ENCODE measurements at places on chromosomes 6 and 20. TPM values are rescaled to one million over a fixed set of nuclear protein-coding genes. Genes with fewer than 3 reads are reported as not detected.

SRSF6 gene
- 44.0 TPM for total RNA-seq

DNA sequence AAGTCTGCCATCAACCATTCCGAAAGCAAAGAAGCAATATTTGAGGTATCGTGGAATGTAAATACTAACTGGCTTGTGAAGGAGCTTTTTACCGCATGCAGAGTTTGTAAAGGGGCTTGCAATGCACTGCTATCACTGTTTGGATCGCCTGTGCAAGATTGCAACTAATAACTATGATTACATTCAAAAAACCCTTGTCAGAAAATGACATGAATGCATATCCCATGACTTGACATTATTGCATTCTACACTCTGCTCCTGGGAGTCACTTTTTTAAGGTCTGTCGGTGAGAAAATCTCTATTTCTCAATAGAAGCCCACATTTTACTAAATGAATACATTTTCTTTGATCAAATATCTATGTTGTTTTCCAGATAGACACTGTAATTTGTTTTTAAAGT is 335.4 kb upstream of the SPTLC3 start:
- H3K27ac ChIP-seq, result no peak overlapping the region
- no peak for DNase-seq
- H3K4me3 ChIP-seq, result no peak overlapping the region
- H3K27me3 ChIP-seq, result no peaks in the 10 kb centered on the region
- no peaks in the 10 kb centered on the region for H3K36me3 ChIP-seq

GRCh38 chr6:63819831-63820230 is 184.2 kb downstream of the PHF3 start:
- H3K27me3 ChIP-seq, result no peaks in the 10 kb centered on the region
- DNase-seq, result no peak
- no peak overlapping the region for H3K4me3 ChIP-seq
- H3K27ac ChIP-seq, result no peak overlapping the region
- H3K4me1 ChIP-seq, result no peaks in the 10 kb centered on the region

GRCh38 chr6:153698001-153698400 is 341.0 kb upstream of the OPRM1 start:
- H3K4me1 ChIP-seq, result no peaks in the 10 kb centered on the region
- H3K27me3 ChIP-seq, result no peaks in the 10 kb centered on the region
- H3K36me3 ChIP-seq, result no peaks in the 10 kb centered on the region
- no peak for DNase-seq
- H3K4me3 ChIP-seq, result no peak overlapping the region
- H3K27ac ChIP-seq, result no peak overlapping the region

DNA sequence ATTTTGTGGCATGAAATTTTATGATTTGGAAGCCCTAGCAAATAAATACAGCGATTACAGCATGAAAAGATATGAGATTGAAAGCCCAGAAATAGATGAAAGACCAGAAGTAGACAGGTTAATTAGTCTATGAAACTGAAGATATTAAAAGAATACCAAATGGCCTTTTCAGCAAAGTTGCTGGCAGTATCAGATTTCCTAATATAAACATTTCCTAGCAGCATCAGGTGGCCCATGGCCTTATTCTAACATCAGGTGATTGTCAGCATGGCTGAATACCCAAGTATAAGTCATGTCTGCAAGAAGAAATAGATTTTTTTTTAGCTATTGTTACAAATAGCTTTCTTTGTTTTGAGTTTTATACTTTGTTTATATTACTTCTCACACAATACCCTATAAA is 93.2 kb downstream of the CLVS2 start:
- H3K36me3 ChIP-seq, result no peaks in the 10 kb centered on the region
- no peaks in the 10 kb centered on the region for H3K27me3 ChIP-seq
- DNase-seq, result no peak
- H3K4me1 ChIP-seq, result no peaks in the 10 kb centered on the region
